Naive B cell (primary cell): ENCODE measurements at places on chromosomes 2 and 18. TPM values are rescaled to one million over a fixed set of nuclear protein-coding genes. Genes with fewer than 3 reads are reported as not detected.

DNAJC5G gene
- polyA plus RNA-seq, result not detected

ITGB6 gene
- not detected for polyA plus RNA-seq

UGT1A5 gene
- not detected for polyA plus RNA-seq

SLC1A4 gene
- polyA plus RNA-seq, result 2.1 TPM

ARHGAP15 gene
- polyA plus RNA-seq, result 183 TPM

SP140 gene
- polyA plus RNA-seq, result 95.3 TPM
